ENCODE measurements at places on chromosomes 12 and 14.
A peak's percentile ranks its signal among the peaks of the same experiment; 100 is the strongest.

GRCh38 chr14:74634964-74635363 lies 22.9 kb upstream of the LTBP2 start:
- no peak for DNase-seq

- DNase-seq, result peak; percentile 52
Observed at GRCh38 chr14:104650057-104650980, 39.1 kb upstream of the INF2 start.

- no peak for DNase-seq
Observed at GRCh38 chr12:12718853-12719252, 1.7 kb downstream of the CDKN1B start.

DNA sequence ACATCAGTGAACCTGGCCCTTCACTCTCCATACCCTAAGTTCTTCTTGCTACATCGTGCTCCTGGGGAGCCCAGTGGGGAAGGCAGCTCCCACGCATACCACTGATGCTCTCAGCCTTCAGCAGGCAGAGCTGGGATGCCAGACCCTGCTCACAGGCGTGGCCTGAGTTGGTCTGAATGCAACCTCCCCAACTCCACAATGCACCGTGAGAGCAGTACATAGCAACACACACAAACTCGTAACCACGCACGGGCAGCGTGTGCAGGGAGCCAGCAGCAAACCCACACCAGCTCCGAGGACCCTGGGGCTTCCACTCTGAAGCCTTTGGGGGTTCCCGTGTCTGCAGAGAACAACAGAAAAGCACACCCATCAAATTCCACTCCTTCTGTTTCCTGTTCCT lies 37.3 kb downstream of the ANO2 start:
- DNase-seq, result no peak

GRCh38 chr12:119179335-119180021 lies 747 bp downstream of the HSPB8 start:
- no peak for DNase-seq

GRCh38 chr12:106063826-106064720 lies 74.7 kb downstream of the NUAK1 start:
- DNase-seq, result no peak

DNA sequence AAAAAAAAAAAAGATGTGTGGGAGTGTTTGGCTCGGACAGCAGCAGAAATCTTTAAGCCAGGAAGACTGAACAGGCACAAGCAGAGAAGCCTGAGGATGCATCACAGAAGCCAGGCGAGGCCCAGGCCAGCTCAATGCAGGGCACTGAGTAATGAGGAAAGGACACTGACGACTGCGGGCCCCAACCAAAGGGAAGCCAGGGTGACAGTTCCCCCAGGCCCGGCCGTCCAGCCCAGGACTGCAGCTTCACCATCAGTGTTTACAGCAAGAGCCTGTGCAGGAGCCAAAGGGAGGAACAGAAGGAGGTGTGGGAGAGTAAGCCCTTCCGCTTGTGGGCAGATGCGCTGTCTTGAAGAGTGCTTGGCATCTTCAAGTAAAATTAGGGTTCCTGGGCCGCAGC lies 205.3 kb upstream of the SFSWAP start:
- no peak for DNase-seq

DNA sequence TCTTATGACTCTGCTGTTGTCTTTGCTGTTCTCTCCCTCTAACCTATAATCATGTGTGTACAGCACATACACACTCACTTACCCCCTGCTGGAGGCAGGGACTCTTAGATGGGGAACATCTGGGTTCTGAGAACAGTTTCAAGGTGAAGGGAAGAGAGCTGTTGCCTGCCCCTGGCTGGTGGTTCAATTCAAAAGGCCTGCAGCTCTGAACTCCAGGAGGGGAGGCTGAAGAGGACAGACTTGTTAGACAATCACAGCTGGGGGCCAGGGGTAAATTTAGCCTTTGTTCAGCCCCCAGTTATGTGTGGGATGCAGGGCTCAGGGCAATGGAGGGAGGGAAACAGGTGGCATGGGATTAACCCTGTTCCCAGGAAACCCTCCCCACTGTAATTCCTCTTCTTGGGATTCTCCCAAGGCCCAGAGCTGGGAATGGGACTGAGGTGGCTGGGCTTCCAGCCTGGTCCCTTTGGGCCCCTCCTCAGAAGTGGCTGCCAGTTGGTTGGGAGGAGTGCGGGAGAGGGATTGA lies 1.9 kb downstream of the MYL6B start:
- DNase-seq, result no peak

- DNase-seq, result no peak
Observed at GRCh38 chr12:59843260-59843843, 247.5 kb downstream of the SLC16A7 start.

DNA sequence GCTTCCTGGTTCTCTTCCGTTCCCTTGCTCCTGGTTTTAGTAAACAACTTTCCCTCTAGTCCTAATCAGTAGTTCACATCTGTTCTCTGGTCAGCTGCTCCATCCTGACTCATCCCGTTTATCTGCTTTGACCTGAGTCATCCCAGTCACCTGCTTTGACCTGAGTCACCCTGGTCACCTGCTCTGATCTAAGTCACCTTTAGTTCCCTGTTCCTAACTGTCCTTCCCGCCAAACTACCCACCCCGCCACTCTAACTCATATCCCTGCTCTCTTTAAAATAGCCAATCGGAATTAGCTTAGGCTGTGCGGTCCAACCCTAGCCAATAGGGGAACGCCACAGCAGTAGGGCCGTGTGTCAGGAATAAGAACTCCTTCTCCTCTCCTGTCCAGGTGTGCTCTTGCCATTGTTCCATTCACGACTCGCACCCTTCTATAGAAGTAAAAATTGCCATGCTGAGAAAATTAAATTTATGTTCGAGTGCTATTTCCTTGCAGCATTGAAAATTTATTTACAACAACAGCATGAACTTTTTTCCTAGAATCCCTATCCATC lies 3.1 kb upstream of the ANKRD33 start:
- no peak for DNase-seq

GRCh38 chr12:116959845-116960514 lies 49.2 kb downstream of the FBXW8 start:
- DNase-seq, result no peak

- no peak for DNase-seq
Observed at GRCh38 chr14:80602946-80603345, 338.6 kb downstream of the CEP128 start.

DNA sequence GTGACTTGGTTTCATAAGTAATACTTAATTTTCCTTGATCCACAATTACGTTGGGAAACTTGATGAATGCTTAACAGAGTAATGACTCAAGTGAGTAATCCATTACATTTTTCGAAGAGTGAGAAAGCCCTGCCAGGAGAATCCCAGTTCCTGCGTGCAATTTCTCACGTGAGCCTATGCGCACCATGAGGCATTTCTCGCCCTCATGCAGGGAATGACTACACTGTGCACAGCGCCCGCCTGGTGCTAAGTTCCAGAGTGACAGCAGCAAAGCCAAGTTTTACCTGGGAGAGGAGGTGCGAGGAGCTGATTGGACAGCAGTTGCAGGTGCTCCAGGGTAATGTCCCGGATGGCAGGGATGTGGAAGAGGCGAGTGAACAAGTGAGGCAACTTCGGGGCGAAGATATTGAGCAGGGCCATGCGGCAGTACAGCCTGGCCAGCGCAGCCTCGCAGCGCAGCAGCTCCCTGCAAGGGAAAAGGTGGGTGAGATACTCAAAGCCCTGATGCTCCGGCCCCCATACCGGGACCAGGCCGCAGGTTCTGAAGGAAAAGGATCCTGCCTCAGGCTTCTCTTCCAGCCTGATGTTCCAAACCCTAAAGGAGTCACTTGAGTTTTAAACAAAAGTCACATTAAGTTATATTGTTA lies 69.4 kb downstream of the TRAFD1 start:
- DNase-seq, result no peak

DNA sequence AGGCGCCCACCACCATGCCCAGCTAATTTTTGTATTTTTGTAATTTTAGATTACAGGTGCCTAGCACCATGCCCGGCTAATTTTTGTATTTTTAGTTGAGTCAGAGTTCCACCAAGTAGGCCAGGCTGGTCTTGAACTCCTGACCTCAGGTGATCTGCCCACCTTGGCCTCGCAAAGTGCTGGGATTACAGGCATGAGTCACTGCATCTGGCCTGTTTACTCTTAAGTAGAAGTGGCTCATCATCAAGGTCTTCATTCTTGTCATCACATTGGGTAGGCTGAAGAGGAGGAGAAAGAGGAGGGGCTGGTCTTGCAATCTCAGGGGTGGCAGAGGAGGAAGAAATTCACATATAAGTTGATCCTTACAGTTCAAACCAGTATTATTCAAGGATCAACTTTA lies 152.4 kb upstream of the ATP2B1 start:
- DNase-seq, result no peak

- no peak for DNase-seq
Observed at GRCh38 chr14:77923131-77923936, 123.4 kb downstream of the ADCK1 start.

DNA sequence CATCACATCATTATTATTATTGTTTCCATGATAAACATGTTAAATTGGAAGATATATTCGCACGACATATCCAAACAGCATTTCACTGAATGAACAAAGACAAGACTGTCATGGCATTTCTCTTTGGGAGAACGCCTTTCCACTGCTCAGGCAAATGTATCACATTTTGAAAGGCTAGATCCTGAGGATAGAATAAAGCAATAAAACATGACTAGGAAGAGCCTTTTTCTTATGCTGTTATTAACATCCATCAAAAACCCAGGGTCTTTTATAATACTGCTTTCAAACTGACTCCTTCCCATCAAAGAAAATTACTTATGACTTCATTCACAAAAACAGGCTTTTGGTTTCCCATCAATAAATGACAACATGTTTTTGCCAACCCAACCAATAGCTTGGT lies 630.9 kb downstream of the TMTC2 start:
- DNase-seq, result no peak

DNA sequence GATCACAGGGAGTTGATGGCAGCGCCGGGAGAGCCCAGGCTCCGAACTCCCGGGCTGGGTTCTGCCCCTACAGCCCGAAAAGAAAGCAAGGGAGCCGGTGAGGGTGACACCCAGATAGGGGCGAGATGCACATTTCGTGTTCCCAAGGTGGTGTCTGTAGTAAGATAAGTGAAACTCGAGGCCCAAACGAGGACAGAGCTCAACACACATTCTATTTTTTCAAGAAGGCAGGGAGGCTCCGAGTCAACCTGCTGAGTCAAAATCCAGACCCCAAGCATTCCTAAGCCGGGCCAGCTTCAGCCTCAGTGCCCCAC lies 24.2 kb upstream of the YY1 start:
- no peak for DNase-seq

GRCh38 chr12:64694130-64695040 lies 64.8 kb downstream of the GNS start:
- DNase-seq, result no peak

- no peak for DNase-seq
Observed at GRCh38 chr12:94561943-94562411, 88.4 kb downstream of the TMCC3 start.

DNA sequence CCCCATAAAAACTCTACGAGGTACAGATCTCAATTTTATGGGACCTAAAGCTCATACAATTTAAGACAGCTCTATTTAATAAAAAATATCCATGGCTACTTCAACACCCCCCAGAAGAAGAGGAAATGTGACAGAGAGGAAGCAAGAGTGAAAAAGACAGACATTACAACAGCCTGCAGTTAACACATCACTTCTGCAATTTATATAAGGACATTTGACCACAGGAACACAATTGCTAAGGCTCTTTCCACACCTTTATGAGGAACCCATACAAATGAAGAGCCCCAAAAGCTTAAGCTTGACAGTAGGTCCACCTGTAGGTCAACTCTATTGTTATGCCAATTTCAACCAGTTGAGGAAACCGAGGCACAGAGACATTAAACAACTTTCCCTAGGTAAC lies 5.6 kb downstream of the OR10P1 start:
- DNase-seq, result no peak
